ENCODE measurements at places on chromosomes 4 and X.

GRCh38 chr4:2261853-2262144, at the start of gene MXD4:
Gene MXD4 (minus strand): TSS chr4:2262109. CDS start chr4:2261980, 129 bp downstream.
- DNase-seq = no peak

DNA sequence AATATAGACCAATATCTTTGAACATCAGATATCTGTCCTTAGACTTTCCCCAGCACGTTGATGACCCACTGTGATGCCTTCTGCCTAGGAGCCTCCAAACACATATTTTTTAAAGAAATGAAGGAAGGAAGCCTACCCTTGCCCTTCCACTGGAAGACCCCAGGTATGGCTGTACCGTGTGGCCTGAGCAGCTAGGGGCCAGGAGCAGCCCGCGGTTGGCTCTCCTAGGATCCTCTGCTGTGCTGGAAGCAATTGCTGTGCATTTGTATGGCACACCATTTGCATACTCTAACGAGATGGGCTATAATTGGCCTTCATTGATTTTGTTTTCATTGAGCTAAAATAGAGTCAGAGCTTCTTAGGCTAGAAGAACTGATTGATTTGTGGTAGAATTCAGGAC, 128.8 kb downstream of the GPAT3 start:
- no peak for DNase-seq

GRCh38 chr4:113534711-113535110, 226.8 kb downstream of the CAMK2D start:
- no peak for DNase-seq

DNA sequence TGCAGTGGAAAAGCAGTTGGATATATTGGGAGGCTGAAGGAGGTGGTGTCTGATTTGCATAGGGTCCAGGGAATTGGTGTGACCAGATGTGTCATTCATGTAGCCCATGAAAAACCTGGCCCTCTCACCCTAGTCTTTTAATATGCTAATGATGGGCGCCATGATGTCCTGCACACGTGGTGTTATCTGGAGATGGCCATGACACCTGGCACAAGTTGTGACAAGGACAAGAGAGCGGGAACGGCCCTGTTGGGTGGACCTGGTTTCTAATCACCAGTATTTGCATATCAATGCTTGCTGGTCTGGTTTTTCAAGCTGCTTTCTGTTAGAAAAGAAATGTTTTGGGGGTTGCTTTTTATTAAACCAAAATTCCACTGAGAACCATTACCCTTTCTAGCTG, 87.4 kb downstream of the ZXDA start:
- DNase-seq = no peak

DNA sequence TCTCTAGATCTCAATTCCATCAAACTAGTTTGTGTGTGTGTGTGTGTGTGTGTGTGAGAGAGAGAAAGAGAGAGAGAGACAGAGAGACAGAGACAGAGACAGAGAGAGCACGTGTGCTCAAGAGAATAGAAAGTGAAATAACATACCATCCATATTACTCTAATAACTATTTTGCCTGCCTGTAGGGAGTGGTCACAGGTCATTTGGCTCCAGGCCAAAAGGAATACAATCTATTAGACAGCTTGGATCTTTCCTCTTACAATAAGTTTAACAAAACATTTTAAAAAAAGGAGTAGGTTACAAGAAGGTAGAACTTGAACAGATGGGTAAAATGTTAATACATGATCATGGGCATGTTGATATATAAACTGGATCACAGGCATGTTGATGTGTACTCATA, 76.2 kb downstream of the COL4A6 start:
- no peak for DNase-seq

GRCh38 chrX:15098505-15098904, 171.4 kb downstream of the ASB9 start:
- no peak for DNase-seq

- no peak for DNase-seq
Observed at GRCh38 chrX:149699761-149700160, 12.1 kb upstream of the MAGEA11 start.
